ENCODE measurements at places on chromosomes 4 and X.
A peak's percentile ranks its signal among the peaks of the same experiment; 100 is the strongest.

DNA sequence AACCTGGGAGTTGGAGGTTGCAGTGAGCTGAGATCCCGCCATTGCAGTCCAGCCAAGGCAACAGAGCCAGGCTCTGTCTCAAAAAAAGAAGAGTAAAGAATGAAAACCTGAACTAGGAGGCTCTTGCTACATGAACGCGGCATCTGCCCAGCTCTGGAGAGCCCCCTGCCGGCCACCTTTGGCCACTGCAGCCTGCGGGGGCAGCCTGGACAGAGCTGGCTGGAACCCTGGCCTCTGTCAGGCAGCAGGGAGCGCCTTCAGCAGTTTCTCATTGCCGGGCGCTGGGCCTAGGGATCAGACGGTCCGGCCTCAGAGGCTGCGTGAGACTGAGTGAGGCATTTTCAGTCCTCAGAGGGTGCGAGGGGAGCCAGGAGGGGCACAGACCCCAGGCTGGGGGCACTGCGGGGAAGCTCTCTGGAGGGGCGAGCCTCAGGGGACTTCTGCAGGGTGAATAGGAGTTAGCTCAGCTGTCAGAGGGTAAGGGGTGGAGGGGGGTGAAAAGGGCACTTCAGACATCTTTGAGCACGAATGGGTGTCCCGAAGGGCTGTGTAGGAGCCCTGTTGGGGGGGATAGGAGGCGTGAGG is 17.5 kb downstream of the DOK7 start:
- DNase-seq, result peak; percentile 59

GRCh38 chr4:165335163-165335703 is 7.8 kb downstream of the MSMO1 start:
- DNase-seq, result no peak

DNA sequence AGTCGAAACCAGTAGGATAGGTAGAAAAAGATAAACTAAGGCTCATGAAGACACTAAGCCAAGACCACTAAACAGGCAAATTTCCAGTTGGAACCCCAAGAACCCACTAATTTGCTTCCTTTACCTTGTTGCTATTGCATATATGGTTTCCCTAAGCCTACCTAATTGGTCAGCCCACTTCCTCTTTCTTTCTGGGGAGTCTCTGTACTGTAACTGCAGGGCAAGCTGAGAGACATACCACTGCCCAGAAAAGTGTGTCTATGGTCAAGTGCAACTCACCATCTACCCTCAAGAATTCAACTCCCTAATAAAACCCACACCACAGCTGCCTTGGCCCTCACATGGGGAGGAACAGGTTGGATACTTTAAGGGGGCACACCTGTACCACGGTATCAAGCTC is 28.6 kb downstream of the IDS start:
- DNase-seq, result no peak

DNA sequence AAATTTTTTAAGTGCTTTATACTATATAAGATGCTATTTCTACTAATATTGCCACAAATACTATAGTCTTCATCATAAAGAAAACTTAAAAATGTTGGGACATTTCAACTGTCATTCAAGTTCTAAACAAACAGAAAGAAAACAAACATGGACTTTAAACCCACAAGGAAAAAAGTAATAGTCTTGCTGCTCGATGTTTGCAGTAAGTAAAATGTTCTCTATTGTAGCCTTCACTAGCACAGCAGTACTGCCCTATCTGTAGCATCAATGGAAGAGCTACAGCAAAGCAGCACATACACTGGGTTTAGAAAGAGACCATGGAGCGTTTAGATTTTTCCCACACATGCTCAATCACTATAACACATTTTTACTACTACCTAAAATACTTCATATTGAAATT is 146.8 kb downstream of the KLHL13 start:
- DNase-seq, result no peak

GRCh38 chrX:118884552-118885138 is 61.0 kb downstream of the ZCCHC12 start:
- no peak for DNase-seq

- no peak for DNase-seq
These were observed 98.0 kb downstream of the ATP11C start for GRCh38 chrX:139834879-139835278.

Measured in NCI-H1092 treated with DMSO at 0.1 percent for 48 hours (cell line).